H1 (cell line): ENCODE measurements at places on chromosomes 16 and 17. TPM values are rescaled to one million over a fixed set of nuclear protein-coding genes. Genes with fewer than 3 reads are reported as not detected.

DNA sequence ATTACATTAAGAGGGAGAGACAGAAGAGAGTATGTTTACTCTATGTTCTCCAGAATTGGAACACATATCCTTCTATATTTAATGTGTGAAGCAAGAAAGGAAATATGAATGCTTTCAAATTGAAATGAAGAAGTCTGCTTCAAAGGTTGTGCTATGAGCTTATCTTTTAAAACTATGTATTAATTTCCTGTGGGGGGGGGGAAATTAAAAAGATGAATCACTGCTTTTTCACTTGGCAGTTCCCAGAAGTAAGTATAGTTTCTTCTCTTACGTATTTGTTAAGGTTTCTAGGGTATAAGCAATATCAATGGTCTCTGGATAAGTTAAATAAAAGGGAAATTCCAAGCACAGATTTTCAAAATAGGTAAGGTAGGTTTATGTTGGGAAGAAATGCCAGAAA, 7.0 kb downstream of the TERF2 start:
- no peak for DNase-seq

DNA sequence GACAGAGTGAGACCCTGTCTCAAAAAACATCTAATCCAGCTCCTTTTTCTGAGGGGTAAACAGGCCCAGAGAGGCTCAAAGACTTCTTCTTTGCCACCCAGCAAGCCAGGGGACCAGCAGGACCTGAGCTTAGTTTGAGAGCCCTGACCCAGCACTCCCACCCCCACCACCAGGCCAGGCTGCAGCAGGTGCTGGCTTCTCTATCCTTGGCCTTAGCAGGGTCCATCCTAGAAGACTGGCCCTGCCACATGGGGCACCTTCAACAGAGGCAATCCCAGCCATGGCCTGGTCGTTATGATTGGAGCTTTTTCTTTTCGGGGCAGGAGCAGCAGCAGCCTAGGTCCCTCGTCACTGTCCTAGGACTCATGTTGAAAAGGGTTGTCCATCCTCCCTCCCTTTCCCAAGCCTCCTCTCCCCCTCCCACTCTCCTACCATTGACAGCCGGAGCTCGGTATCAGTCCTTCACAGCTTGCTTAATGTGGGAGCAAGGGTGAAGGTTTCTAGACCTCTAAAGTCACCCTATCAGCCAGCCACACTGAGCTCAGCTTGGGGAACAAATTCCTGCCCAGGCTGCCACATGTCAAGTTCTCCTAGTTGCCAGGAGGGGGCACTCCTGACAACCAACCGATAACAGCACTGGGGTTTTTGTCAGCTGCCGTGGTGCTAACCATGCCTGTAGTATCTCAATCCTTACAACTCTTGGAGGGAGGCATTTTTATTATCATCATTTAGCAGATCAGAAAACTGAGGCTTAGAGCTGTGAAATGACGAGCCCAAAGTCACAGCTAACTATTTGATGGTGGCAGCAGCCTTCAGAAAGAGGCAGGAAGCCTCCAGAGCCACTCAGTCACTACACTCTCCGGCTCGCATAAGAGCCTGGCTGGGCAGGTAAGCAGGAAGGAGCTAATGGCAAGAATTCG, 11.2 kb downstream of the MRPL27 start:
- peak; percentile 34 for DNase-seq

DNA sequence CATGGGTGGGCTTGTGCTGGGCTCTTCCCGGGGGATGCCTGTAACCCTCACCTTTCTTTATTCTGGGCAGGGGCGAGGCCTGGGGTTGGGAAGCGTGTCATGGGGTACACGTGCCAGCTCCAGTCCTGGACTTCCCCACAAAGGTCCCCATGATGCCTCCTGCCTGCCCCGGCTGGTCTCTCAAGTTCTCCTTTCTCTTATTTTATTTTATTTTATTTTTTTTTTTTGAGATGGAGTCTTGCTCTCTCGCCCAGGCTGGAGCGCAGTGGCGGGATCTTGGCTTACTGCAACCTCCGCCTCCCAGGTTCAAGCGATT, 8.6 kb downstream of the ATP2A3 start:
- DNase-seq: no peak

DNA sequence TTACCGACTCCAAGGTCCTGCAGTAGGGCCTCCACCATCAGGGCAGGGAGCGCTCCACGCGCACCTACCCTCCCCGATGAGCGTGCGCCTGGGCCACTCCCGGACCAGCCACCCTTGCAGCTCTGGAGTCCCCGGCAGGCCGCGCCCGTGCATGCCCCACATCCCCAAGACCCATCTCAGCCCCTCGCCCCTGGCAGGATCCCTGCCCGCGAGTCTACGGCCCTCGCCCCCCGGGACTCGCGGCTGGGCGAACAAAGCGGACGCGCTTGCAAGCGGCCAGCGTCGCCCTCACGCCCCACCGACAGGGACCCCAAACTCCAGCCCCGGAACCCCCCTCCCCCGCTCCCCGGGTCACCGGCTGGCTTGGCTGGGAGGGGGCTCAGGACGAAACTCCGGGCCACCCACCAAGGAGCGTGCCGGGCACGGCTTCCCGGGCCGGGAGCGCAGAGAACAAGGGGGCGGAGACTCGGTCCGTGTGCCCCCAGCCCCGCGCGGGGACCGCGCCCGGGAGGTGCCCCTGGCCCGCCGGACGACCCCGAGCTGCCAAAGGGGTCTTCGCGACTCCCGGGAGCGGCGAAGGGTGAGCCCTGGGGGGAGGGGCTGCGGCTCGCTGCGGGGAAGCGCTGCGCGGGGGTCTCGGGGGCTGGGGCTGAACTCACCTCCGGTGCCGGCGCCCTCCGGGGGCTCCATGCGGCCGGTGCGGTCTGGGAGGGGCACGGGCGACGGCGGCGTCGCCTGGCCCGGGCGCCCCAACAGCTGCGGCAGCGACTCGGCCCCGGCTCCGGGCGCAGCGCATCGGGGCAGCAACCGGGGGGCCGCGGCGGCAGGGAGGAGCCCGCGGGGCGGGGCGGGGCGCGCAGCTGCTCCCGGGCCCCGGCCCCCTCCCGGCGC, at the start of gene DBNDD1:
Gene DBNDD1 (minus strand): TSS at position 805 of the 891 bp plus-strand sequence. CDS start 115 bp downstream, at position 690.
- peak; percentile 77 for DNase-seq

Gene ITGAL
- 0.02 TPM in 1 of 2 replicates, not detected in the other for polyA plus RNA-seq

Gene HBQ1
- 17.1 and 24.6 TPM in 2 replicates for polyA plus RNA-seq

Gene CCDC40
- 4.1 and 4.8 TPM in 2 replicates for polyA plus RNA-seq

- no peak for DNase-seq
Measured at GRCh38 chr17:71792966-71793365, 327.9 kb upstream of the SOX9 start.

Gene ZPBP2
- polyA plus RNA-seq: not detected in 2 replicates

GRCh38 chr17:54992797-54993639, 24.5 kb downstream of the STXBP4 start:
- DNase-seq: no peak

DNA sequence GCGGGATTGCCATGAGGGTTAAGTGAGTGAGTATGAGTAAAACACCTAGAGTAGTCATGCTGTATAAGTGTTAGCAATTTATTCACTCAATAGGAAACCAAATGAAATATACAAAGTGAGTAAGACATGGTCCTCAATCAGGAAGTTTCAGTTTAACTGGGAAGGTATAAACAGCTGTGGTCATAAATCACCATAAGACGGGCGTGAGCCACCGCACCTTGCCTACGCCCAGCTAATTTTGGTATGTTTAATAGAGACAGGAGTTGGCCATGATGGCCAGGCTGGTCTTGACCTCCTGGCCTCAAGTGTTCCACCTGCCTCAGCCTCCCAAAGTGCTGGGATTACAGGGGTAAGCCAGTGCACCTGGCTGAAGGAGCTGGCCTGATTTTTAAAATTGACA, 27.0 kb downstream of the RNF135 start:
- no peak for DNase-seq

Gene MT1M
- 1.7 and 2.1 TPM in 2 replicates for polyA plus RNA-seq

- DNase-seq: peak; percentile 67
Measured at GRCh38 chr16:68972720-68973119, 129.4 kb downstream of the TANGO6 start.

- DNase-seq: no peak
Measured at GRCh38 chr17:34757611-34758010, 178.2 kb downstream of the TMEM132E start.

DNA sequence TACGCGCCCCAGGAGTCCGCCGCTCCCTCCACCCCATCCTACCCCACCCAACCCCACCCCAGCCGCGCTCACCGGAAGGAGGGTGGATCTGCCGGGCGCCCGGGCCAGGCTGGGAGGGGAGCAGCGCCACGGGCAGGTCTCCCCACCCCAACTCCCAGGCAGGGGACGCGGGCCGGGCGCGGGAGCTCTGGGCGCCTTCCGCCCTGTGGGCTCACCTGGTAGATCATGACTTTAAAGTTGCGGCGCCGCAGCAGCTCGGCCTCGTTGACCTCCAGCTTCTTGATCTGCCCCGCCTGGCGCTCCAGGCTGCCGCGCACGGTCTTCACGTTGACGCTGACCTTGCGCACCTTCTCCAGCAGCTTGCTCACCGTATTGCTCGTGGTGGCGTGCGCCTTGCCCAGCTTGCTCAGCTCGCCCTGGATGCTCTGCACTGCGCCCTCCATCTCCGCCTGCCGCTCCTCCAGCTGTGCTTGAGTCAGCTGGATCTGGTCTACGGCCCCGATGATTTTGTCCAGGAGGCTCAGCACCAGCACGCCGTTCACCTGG, 571 bp downstream of the CAVIN1 start:
- peak; percentile 70 for DNase-seq

- DNase-seq: no peak
Measured at GRCh38 chr16:30972872-30973271, 12.1 kb upstream of the HSD3B7 start.

- DNase-seq: no peak
Measured at GRCh38 chr16:16857603-16858283, 478.8 kb downstream of the NPIPA7 start.

GRCh38 chr17:35728551-35728950, 2.9 kb upstream of the RASL10B start:
- no peak for DNase-seq

Gene OTOA
- polyA plus RNA-seq: 0.06 and 0.13 TPM in 2 replicates

GRCh38 chr16:79042886-79043285, 557.7 kb downstream of the MAF start:
- no peak for DNase-seq

DNA sequence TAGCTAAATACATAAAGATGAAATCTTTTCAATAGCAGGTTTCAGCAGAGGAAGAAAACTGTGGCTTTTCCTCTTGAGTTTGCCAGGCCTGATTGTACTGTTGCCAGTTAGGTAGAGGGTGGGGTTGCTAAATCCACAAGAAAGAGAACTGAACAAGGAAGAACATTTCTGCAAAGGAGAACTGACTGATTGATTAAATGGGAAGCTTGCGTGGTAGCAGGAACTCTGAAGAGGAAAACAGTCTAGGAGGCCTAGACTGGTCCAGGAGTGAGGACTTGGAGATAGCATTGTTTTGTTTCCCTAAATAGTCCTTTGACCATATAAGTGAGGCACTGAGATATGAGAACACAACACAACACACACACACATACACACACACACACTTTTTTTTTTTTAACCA, 18.8 kb downstream of the LRRC36 start:
- no peak for DNase-seq

DNA sequence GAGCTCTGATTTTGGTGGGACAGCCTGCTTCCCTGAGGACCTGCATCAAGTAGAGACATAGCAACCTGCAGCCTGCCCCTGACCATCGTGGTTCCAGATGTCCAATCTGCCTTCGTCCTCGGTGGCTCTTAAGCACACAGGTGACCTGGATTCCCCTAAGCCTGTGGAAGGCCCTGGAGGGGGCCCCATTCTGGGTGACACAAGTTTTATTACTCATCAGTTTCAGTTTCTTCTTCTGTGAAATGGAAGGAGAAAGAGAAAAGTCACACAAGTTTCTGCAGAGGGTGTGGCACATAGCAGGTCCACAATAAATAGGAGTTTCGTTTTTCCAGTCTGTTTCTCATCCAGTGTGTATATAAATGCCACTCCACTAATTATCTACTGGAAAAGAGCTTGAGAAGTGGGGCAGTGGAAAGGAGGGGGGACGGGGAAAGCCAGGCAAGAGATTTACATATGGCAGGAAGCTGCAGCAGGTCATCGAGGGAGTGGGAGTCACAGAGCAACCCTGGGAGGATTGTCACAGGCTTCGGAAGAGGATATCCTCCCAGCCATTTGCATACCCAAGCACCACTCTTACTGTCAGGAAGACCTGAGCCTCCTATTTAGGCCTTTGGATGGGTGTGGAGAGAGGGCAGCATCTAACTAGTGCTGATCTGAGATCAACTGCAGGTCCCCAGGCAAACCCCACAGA, 10.0 kb upstream of the NOS2 start:
- no peak for DNase-seq

Gene GUCY2D
- 0.20 and 0.31 TPM in 2 replicates for polyA plus RNA-seq

Gene NPTX1
- polyA plus RNA-seq: 17.9 and 35.0 TPM in 2 replicates

Gene CRYM
- polyA plus RNA-seq: 40.4 and 47.3 TPM in 2 replicates

- no peak for DNase-seq
Measured at GRCh38 chr17:39461926-39462569, 762 bp downstream of the CDK12 start.

Gene RFWD3
- 56.9 and 67.1 TPM in 2 replicates for polyA plus RNA-seq

GRCh38 chr17:6449307-6449706, 5.1 kb downstream of the PIMREG start:
- DNase-seq: no peak

GRCh38 chr17:17252149-17252661, 15.2 kb upstream of the FLCN start:
- DNase-seq: no peak

Gene RHBDF2
- polyA plus RNA-seq: 21.2 and 27.9 TPM in 2 replicates

DNA sequence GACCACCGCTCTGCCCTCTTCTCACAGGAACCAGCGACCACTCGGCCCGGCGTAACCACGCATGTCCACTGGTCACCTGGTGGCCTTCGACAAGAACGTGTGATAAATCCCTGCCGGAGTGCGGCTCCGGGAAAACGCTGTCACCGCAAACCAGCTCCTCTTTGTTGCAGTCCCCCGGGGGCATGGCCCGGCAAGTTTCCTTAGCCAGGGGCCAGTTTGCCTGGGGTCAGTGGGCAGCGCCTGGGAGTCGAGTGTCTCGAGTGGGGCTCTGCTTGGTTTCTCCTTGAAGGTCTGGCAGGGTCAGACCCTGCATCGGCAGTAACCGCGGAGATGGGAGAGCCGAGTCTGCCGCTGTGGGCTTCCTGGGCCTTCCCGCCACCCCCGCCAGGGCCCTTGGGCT, 52.5 kb downstream of the JPH3 start:
- no peak for DNase-seq

GRCh38 chr16:88514526-88515232, 55.5 kb upstream of the ZC3H18 start:
- no peak for DNase-seq

- DNase-seq: no peak
Measured at GRCh38 chr16:74773446-74774222, 986 bp downstream of the FA2H start.

- no peak for DNase-seq
Measured at GRCh38 chr17:77875051-77875780, 83.3 kb upstream of the TNRC6C start.

Gene TBC1D3E
- not detected in 2 replicates for polyA plus RNA-seq

DNA sequence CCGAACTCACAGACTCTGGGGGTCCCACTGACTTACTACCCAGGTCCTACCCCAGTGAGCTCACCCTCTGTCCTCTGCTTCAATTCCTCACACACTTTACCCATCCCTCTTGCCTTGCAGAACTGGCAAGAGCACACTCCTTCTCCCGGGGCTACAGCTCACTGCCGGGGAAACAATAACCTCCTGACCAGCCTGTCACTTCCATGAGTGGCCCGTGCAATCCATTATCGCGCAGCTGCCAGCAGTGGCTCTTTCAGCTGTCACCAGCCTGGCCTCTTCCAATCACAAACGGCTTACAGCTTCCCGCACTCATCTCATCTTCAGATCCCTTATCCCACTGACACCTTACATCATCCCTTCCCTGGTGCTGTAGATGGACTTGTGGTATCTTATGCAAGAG, 79.5 kb downstream of the CPPED1 start:
- DNase-seq: no peak

- no peak for DNase-seq
Measured at GRCh38 chr16:65743558-65743957, 621.7 kb upstream of the CDH11 start.

GRCh38 chr17:45784293-45784740, at the start of gene CRHR1:
TSS of gene CRHR1 (plus strand) at chr17:45784320. CDS start at chr17:45784545, 225 bp downstream.
- DNase-seq: no peak
